Stimulated activated CD8-positive, alpha-beta memory T cell treated with anti-CD3 and anti-CD28 coated beads, Interleukin-15, amount 100 ng/mL, for 4 hours (primary cell): ENCODE measurements at places on chromosomes 4 and X.

DNA sequence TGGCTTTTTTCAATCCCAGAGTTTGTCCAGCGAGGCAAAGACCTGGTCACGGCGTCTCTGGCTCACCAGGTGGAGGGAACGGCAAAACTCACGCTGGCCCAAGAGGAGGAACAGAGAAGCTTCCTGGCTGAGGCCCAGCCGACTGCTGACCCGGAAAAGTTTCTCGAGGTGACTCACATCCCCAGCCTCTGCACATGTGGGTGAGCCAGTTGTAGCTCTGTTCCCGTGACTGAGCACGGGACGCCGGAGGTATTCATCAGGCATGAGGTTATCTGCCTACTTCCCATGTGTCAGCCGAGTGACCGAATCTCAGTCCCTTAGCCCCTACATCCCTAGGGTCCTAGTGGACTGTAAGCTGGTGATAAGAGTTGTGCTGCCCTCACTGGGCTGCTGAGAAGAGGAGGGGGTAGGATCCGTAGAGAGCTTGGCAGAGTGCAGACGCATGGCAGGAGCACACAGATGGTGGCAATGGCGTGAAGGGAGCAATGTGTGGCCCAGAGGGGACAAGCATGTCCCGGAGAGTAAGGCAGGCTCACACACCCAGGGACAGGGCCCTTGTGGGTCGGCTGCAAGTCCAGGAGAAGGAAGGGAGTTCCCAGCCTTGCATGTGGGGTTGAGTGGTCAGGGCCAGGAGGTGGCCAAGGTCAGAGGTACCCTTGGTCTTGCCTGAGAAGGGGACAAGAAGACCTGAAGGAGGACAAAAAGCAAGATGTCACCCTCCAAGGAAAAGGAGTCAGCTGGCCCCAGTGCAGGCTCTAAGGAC, 42.9 kb downstream of the EVC start:
- DNase-seq = no peak

GRCh38 chr4:76783836-76784235, 114.1 kb downstream of the SOWAHB start:
- no peak for DNase-seq

- no peak for DNase-seq
Measured at GRCh38 chr4:91525621-91526020, 778.1 kb upstream of the GRID2 start.

GRCh38 chr4:90234916-90235547, 107.8 kb downstream of the CCSER1 start:
- no peak for DNase-seq

DNA sequence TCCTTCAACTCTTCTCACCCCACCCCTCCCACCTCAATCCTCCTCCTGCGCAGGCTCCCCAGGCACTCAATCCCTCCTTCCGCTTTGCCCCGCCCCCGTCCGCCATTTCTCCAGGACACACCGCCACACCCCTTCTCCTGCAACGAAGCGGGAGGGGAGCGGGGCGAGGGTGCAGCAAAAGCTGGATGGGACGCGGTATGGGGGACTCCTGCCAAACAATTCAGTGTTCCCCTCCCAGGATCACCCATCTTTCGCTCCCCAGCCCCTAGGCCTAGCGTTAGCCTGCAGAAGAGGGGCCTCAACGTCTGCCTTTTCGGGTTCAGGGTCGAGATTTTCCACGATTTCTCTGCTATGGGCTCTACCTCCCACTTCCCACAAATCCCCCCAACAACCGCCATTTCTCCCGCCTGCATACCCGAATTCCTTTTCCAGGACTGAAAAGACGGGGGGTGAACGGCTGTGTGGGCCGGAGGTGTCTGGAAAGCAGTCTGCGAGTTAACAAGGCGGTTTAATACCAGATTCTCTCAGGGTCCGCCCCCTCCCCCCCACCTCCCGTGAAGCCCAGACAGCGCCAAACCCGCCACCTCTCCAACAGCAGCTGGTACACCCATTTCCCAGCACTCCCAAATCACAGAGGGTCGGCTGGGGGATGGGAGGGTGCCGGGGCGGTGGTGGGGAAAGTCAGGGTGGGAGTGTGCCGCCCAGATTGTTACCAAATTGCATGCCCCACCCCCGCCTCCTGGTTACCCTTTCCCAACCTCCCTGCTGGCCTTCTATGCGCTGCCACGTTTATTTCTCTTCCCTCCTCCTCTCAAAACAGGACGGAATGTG, 774 bp downstream of the ARMCX2 start:
- DNase-seq = no peak

GRCh38 chr4:14383652-14384051, 618.6 kb upstream of the CPEB2 start:
- DNase-seq = no peak

GRCh38 chrX:38886112-38886511, 84.9 kb downstream of the MID1IP1 start:
- DNase-seq = no peak
